ENCODE measurements at places on chromosomes 3 and 15.

DNA sequence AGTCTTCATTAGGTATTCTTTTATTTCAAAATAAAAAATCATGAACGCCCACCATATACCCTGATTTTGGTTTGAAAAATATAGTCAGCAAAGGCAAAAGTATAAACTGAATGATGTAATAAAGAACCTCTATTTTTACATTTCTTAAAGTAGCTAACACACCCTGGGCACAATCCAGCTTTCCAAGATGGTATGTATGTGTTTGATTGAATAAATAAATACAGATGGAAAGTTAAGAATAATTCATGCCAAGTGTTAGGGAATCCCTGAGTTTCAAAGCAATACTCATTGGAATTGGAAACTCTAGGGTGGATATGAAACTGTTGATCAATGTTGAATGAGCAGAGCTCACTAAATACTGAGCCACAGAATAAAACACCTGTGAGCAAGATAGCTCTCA lies 63.9 kb upstream of the TRIM42 start:
- DNase-seq: no peak

DNA sequence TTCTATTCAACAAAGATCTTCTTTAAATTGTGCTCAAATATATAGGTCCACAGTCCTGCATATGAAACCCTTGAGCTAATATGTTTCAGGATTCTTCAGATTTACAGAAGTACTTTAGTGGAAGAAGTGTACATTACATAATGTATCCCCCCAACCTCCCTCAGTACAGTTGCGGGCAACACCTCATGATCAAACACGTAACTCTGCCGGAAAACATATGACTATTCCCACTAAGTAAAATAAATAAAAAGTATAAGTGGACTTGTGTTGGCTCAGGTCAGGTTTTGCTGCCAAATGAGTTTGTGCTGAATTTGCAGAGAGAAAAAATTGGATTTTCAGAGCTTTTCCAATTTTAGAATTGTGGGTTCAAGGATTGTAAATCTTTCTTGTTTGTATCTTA lies 267.6 kb upstream of the MDFIC2 start:
- no peak for DNase-seq

DNA sequence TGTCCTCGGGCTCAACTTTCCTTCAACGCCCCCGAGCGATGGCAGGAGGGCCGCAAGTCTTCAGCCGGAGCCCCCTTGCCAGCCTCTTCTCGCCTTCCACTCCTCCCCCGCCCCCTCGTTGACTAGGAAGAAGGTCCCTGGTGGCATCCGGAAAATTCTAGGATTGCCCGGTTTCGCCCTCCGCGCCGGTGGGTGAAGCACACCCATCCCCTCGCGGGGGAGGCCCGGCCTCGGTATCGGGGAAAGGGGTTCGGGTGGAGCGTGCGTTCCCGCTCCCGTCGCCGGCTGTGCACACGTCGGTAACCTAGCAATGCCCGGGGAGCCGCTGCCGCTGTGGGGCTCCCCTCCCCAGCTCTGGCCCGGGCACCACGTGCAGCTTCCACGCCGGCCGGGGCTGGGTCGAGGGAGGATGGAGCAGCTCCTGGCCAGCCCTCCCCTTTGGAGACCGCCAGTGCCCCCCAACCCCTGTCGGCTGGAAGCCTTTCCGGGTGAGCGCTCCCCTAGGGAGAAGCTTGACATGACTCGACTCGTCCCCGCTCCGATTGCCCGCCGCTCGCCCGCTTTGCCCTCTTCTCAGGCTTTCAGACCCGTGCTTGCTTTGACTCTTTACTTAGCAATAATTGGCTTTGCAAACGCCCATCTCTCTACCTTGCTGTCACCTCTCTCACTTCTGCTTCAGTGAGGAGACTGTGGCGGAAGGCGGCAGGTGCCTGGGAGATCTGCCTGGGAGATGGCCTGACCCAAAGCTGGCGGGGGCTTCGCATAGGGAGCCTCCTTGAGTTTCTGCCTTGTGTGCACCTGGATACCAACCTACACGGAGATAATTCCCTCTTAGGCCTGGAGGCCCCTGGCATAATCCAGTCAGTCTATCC lies 1.3 kb downstream of the CACNA1D start:
- no peak for DNase-seq

DNA sequence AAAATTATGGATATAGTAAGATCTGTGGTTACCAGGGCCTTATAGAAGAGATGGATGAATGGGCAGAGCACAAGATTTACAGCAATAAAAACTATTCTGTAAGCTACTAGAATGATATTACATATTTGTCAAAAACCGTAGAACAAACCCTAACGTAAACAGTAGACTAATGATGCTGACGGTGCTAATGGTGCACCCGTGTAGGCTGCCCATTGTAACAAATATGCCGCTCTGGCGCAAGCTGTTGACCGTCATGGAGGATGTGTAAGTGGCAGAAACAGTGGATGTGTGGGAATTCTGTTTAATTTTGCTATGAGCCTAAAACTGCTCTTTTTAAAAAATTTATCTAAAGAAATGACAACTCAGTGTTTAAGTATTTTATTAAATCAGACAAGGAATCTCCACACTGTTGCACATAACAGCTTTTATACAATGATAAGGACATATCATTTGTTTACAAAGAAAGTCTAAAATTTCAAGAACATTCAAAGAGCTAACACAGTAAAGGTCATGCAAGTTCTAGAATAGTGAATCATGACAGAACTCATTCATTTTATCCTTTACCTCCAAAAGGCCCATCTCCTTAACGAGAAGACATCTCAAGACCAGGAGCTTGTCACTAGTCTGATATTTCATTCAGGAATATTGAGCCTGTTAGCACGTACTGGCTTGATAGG lies 32.8 kb downstream of the TFRC start:
- DNase-seq: no peak

GRCh38 chr15:92818651-92819277 lies 81.4 kb upstream of the CHD2 start:
- DNase-seq: peak; percentile 56

- no peak for DNase-seq
Observed at GRCh38 chr3:191198932-191199331, at the start of gene OSTN. Gene OSTN (plus strand): TSS chr3:191199241. CDS start chr3:191212533, 13,292 bp downstream.

GRCh38 chr3:40980467-40980866 lies 218.8 kb upstream of the CTNNB1 start:
- no peak for DNase-seq

DNA sequence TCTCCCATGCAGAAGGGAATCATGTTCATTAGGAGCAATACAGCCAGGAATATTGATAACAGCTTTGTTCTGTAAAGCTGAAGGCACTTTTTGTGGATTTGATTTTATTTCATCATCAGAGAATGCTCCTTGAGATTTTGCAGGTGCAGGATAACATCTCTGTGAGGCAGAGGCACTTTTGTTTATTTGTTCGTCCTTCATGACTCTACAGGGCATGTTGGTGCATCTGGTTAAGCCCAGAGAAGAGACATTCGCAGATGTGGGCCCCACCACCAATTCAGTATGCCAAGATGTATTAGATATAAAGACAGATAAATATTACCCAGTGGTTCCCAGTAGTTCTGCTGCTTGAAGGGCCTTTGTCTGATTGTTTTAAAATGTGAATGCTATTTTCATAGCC lies 368.1 kb upstream of the SEMA6D start:
- no peak for DNase-seq

DNA sequence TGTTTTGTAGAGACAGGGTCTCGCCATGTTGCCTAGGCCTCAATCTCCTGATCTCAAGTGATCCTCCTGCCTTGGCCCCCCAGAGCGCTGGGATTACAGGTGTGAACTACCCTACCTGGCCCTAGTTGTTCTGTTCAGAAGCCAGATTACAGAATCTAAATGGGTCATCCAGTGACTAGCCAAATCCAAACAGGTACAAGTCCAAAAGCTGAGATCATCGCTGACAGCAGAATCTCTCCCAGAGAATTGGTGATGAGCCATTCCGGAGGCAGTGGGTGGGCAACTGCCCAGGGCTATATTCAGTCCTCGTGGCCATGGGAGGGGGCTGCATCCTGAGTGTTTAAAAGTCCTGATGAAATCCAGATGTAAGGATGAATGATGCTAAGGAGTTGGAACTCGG lies 47.5 kb upstream of the SEMA4B start:
- no peak for DNase-seq

GRCh38 chr3:131717493-131717892 lies 214.7 kb upstream of the MRPL3 start:
- no peak for DNase-seq

GRCh38 chr3:54909191-54909590 lies 18.7 kb downstream of the LRTM1 start:
- no peak for DNase-seq

DNA sequence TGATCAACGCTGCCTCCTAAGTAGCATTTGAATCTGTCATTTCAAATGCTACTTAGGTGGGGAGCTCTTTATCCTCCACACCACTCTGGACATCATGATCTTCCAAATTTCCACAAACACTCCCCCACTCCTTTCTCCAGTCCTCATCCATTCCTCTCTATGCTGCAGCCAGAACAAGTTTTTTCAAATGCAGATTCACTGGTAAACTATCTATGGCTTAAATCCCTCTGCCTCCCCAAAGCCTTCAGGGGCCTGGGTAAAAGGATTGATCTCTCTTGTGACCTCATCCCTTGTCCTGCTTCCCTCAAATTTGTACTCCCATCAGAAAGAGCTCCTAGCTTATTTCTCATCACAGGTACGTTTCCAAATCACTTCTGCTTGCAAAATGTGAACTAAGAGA lies 1.3 kb upstream of the AEN start:
- DNase-seq: no peak

DNA sequence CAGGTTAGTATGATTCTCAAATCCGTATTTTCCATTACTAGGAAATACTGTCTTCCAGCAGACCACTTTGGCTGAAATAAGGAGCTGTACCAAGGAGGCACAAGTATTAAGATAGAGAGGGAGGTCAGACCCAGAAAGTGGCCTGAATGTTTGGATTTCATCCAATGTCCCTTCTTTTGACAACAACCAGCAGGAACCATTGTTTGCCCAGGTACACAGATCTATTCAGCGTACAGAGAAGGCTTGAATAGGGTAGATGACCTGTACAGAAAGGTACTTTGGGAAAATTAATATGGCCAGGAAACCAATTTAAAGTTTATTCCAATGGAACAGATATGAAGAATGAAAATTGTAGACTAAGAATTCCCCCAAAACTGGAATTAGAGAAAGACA lies 12.6 kb downstream of the MTHFS start:
- no peak for DNase-seq

GRCh38 chr3:157238457-157238856 lies 78.5 kb upstream of the CCNL1 start:
- DNase-seq: no peak

- no peak for DNase-seq
Observed at GRCh38 chr15:89003865-89004725, 84.2 kb upstream of the ABHD2 start.

Measured in RWPE2 (cell line).